Kidney epithelial cell (primary cell): ENCODE measurements at places on chromosomes 3 and 15. TPM values are rescaled to one million over a fixed set of nuclear protein-coding genes. Genes with fewer than 3 reads are reported as not detected.

GRCh38 chr3:161148832-161149475 is 43.8 kb upstream of the B3GALNT1 start:
- DNase-seq = no peak

Gene DISP2
- total RNA-seq = 2.2 and 3.2 TPM in 2 replicates

Gene CCDC33
- total RNA-seq = 0.25 TPM in 1 of 2 replicates, not detected in the other

DNA sequence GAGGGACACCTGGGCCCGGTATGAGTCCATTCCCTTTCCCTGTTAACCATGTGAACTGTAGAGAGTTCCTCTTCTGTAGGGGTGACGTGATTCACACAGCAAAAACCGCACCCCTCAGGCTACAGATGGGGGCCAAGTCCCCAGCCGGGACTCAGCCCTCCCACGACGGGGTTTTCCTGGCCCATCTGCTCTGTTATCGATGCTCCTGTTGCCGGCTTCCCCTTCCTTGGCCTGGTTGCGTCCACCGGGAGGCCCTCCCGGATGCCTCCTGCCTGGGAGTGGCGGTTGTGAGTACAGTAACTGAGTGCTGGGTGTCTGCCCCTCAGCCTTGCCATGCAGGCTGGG is 817 bp upstream of the PLXNA1 start:
- DNase-seq = no peak

DNA sequence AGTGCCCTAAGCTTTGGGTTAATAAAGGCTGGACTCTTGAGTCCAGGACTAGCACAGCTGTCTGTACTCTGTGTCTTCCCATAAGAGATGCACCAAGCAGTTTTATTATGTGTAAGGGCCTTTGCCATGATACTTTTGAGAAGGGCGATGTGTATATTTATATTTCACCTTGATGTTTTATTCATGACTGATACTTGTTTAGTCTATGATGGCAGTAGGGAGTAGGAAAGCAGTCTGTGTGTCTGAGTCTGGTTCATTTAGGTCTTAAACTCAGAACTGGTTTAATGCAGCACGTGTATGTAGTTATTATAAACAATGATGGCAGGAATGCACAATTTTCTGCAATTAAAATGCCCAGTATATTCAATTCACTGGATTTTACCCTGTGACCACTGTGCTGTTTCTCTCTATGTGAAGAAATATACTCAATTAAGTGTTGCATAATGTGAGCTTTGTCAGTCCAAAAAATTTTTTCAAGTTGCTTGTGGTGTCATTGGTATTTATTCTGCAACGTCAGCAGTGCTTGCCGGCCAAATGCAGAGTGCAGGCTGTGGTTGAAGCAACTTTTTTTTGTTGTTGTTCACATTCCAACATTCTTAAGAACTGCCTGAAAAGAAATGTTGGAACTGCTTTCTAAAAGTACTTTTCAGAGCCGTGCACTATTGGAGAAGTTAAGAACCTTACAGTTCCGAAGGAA is 423.7 kb upstream of the SEMA6D start:
- no peak for DNase-seq

DNA sequence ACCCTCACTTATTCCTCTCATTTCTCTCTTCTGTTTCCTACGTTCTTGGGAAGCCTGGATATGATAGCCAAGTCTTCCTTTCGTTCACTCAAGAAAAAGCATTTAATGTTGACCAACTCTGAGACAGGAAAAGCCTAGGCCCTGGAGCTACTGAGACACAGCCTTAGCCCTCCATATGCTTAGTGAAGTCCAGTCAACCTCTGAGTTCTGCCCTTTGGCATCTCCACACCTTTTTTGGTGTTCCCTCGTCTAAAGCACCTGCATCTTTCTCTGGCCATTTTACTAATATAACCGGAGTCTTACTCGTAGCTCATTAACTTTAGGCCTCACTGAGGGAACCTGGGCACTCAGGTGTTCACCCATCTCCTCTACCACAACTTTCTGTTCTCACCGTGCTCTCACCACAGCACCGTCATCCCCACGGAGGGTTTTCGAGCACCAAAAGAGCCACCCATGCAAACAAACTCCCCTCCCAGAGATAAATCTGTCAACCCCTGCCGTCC is 632 bp downstream of the MTHFS start:
- DNase-seq = no peak
